Activated naive CD4-positive, alpha-beta T cell treated with Interleukin-2 at 50 U/mL for 16 hours (primary cell): ENCODE measurements at places on chromosomes 12 and 14.

GRCh38 chr14:35336494-35337268 is 44.5 kb downstream of the PSMA6 start:
- DNase-seq, result no peak

DNA sequence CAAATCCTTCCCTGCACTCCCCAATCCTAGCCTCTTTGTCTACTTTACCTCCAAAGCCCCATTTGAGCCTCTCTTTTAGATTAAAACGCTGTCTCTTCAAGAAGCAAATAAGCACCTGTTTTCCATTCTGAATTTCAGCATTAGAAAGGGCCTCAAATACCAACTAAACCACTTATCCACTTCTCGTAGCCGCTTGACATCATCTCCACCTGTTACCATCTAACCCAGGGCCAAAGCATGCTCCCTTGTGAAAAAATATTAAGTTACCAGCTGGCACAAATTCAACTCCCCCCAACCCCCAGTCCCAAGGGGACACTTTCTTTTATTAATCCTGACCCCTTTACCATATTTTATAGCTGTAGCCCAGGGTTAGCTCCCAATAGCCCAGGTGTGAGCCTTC is 43.1 kb downstream of the GPHB5 start:
- no peak for DNase-seq

DNA sequence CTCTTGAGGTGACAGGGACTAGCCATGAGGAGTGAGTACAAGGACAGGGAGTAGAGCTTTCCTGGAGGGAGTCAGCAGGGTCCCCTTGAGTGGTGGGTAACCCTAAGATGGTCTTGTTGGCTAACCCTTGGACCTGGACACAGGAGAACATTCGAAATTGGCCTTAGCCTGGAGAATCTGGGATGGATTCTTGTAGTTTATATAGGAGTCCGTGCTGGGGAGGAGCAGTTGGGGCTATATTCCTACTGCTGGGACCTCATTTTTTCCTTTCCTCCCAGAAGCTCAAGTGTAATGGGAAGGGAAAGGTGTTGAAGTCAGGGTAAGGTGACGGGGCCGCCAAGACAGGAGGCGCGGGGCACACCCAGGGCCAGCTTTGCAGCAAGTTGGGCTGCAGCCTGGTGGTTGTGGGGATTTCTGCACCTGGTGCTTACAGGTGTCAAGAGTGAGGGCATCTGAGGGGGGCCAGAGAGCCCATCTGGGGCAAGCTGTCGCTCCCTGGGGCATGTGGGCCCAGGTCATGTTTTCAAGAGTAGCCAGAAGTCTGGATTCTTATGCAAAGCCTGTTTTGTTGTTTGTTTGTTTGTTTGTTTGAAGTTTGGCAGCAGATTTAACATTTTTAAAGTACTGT is 5.1 kb downstream of the BCL7A start:
- no peak for DNase-seq

DNA sequence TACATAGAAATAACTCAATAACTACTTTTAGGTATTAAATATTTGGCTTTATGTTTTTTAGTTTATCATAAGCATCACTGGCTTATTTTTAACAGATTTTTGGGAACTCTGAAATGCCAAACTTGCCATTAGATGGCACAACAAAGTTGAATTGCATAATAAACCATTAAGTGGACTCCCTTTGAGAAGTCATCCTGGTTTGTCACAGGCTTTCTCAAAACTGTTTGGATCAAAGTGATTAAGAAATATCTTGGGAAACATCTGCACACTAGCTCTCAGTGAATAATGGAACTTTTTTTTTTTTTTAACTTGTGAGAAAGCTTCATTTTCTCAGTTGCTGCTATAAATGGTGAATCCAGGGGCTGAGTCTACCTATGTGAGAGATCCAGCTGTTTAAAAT is 4.3 kb downstream of the SLC16A7 start:
- DNase-seq, result no peak

- DNase-seq, result no peak
These were observed at the start of gene ANKS1B for GRCh38 chr12:99984271-99985128. TSS of gene ANKS1B (minus strand) at chr12:99984936. CDS start at chr12:99984237, 699 bp downstream.

- peak; percentile 17 for DNase-seq
These were observed 15.6 kb downstream of the SMUG1 start for GRCh38 chr12:54173066-54173726.
